NCI-H1436 (cell line): ENCODE measurements at places on chromosomes 2 and 18.

DNA sequence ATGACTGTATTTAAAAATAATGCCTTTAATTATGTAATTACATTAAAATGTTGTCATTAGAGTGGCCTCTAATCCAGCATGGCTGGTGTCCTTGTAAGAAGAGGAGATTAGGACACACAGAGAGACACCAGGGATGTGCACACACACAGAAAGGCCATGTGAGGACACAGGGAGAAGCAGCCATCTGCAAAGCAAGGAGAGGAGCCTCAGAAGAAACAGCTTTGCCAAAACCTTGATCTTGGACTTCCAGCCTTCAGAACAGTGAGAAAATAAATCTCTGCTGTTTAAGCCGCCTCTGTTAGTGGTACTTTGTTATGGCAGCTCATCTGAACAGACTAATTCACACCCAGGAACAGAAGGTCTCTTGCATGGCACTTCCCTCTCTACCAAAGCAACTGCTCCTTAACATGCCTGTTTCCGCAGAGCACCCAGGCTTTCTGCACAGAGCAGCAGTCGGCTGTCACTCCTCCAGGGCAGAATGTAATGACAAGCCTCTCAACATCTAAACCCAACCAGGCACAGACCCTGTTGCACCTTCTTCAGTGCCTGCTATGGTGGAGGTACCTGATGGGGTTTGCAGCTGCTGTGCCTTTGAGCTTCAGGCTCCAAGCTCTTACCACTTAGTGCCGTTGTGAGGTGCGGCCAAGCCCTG lies 377.7 kb downstream of the TDRD15 start:
- DNase-seq: no peak

DNA sequence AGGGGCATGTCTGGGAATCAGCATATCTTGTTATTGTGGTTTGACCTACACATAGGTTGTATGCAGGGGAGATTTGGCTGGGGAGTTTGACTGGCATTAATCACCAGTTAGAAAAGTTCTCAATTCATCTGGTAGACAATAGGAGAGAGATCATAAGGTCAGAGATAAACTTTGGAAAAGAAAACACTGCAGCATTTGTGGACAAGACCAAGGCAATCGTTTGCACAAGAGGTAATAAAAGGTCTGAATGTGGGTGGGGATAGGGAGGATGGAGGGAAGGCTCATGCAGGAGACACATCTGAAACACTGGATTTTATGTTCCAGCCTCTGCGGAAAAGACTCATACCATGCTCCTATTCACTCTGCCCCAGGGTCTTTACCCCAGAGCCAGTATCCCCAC lies 136.9 kb downstream of the MAIP1 start:
- DNase-seq: no peak

GRCh38 chr2:173762221-173762620 lies 203.0 kb downstream of the SP3 start:
- DNase-seq: no peak

- DNase-seq: no peak
Observed at GRCh38 chr2:178632729-178633128, 152.5 kb downstream of the PLEKHA3 start.

DNA sequence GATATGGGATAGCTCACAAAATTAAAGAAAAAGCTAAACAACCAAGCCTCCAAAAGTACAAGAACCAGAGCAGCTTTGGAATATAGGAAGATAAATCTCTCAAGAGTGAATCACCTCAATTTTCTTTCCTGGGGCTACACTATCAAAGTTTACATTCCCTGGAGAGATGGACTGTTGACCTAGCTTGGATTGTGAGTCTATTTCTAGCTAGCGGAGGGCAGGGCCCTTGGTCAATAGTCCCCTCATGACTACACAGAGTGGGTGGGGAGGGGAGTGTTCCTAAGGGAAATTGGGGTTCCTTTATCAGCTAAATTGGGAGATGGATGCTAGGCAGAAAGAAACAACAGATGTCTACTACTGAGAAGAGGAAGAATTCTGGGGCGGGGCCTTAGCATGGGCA lies 29.9 kb upstream of the EIF2AK3 start:
- DNase-seq: no peak

GRCh38 chr2:198326431-198326830 lies 522.0 kb downstream of the PLCL1 start:
- no peak for DNase-seq

DNA sequence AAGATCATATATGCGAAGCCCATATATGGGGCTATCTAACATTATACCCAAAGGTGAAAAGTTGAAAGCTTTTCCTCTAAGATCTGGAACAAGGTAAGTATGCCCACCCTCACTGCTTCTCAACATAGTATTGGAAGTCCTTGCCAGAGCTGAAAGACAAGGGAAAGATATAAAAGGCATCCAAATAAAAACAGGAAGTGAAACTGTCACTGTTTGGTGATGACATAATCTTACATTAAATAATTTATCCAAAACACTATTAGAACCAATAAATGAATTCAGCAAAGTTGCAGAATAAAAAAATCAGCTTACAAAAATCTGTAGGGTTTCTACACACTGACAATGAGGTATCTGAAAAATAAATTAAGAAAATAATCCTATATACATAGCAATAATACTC lies 205.8 kb downstream of the INSIG2 start:
- no peak for DNase-seq

GRCh38 chr2:26710743-26711456 lies 18.4 kb downstream of the KCNK3 start:
- DNase-seq: no peak
